ENCODE measurements at places on chromosomes 5 and 9.

GRCh38 chr9:117644133-117644931 is 59.9 kb upstream of the TLR4 start:
- peak; percentile 46 for DNase-seq

GRCh38 chr9:127491516-127491915 is 40.2 kb downstream of the LRSAM1 start:
- DNase-seq = no peak

DNA sequence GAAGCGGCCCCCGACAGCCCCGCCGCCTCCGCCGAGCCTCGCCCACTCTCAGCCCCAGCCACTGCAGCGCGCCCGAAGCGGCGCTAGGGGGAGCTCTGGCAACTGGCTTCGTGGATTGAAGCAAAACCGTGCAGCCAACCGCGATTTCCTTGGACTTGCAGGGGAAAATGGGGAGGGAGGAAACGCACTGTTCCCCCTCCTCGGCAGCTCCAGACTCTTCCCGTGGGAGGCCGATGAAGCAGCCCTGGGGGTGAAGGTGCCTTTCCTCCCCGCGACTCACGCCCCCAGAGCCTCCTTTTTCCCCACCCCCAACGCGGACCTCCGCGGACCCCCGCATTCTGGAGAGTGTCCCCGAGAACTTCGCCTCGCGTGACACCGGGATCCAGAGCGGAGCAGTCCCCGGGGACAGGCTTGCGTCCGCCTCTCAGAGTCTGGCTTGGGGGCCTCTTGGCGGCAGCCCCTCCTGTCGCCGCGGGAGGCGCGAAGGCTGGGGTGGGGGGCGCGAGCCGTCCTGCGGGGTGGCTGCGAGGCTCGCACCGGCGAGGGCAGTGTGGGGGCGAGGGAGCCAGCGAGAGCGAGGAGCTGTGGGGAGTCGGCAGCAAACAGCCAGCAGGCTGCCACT is 3.8 kb downstream of the IER5L start:
- peak; percentile 90 for DNase-seq

- no peak for DNase-seq
Observed at GRCh38 chr9:21287280-21287679, 17.8 kb downstream of the IFNA5 start.

- no peak for DNase-seq
Observed at GRCh38 chr9:19568946-19569345, 160.1 kb downstream of the ACER2 start.

GRCh38 chr5:174340226-174340625 is 294.7 kb downstream of the NSG2 start:
- DNase-seq = no peak

DNA sequence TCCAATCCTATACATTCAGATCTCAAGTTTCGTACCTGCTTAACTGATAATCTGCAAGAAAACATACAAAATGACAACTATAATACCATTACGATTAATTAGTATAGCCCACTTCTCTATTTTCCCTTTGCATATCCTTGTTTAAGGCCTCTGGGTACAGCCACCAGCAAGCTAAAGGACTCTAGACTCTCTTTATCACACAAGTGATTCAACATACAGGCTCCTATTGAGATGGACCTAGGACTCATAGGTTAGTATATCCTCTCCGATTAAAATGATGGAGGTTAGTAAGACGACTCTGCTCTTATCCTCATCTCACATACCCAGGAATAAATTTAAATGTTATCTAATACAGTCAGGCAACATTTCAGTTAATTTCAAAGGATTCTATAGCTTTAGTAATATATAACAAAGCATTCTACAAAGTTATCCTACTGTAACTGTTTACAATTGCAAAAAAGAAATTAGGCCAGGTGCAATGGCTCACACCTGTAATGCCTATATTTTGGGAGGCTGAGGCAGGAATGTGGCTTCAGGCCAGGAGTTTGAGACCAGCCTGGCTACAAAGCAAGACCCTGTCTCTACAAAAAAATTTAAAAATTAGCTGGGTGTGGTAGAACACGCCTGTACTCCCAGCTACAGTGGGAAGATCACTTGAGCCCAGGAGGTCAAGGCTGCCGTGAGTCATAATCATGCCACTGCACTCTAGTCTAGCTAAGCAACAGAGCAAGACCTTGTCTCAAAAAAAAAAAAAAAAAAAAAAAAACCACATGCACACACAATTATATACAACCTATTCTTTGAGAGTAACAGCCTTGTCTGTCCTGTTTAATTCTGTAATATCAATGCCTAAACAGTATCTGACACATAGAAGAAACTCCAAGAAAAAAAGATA is 15.4 kb downstream of the HAUS6 start:
- DNase-seq = no peak

- DNase-seq = no peak
Observed at GRCh38 chr5:122730456-122730855, 44.4 kb upstream of the SNX2 start.

DNA sequence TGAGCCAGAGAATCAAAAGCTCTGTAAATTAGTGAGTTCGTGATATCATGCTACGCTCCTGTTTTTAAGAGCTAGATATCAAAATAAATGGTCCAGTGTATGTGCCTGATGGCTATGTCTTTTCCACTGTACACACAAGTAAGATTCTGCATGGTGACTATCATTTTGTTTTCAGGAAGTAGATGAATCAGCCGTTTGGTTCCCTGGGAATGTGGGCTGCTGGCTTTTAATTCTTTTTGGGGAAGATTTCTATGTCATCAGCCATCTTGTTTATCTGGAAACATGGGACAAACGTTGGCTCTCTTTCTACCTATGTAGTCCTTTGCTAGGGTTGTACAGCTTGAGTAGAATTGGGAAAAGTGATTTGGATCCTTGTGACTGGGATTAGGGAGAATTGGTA is 126.7 kb downstream of the GRIA1 start:
- DNase-seq = no peak
